DND-41 (cell line): ENCODE measurements at places on chromosomes 5 and 9.

DNA sequence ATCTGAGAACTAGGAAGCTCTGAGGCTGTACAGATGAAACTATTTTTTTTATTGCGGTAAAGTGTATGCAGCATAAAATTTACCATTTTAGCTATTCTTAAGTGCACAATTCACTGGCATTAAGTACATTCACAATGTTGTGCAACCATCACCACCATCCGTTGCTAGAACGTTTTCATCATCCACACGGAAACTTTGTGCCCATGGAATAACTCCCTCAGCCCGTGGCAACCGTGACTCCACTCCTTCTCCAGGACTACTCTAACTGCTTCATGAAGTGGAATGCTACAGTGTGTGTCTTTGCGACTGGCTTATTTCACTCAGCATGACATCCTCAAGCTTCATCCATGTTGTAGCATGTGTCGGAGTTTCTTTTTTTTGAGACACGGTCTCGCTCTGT lies 57.1 kb downstream of the COL23A1 start:
- DNase-seq: no peak

DNA sequence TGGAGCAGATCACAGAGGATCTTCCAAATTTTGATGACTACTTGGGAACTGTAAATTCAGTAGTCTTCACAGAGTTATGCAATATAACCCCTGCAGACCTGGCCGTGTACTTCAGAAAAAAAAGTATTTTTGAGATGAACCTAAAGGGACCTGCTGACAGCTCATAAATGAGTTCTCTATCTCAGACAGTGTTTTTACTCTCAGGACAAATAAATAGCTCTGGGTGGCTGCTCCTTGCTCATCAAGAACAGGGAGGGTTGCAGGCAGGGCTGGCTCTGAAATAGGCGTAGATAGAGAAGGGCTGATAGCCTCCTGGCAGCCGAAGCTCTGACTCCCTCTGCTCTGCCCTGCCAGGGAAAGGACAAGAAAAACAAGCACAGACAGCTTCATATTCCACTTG lies 64.8 kb downstream of the PLAC8L1 start:
- DNase-seq: no peak

DNA sequence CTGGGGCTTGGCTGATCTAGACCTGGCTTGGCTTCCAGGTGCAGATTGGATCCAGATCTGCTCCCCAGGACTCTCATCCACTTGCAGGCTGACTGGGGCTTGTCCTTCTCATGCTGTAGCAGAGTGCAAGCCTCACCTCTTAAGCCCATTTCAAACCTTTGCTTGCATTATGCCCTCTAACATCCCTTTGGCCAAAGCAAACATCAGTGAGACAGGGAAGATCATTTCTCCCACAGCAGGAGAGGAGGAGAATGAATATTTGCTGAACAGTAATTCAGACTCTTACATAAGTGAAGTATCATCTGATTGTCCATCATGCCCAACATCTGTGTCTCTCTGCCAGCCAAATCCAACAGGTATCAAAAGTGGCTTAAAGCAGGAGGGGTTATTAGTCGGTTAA lies 194.9 kb downstream of the C9orf152 start:
- no peak for DNase-seq

DNA sequence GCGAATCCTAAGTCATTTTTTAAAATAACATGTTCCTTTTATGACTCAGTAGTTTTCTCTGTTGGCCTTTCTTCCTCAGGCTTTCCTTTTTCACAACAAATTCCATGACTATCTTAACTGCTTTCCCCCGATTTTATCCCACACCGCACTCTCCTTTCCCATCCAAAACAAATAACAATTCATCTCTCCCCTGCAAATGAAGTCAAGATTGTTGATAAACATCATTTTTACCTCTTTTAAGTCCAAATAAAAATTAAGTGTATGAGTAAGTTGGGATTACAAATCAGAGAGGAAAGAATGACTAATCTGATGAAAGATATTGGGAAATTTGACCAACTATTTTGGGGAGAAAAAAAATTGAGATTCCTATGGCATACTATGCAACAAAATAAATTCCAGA lies 47.3 kb downstream of the SEC61B start:
- DNase-seq: no peak

DNA sequence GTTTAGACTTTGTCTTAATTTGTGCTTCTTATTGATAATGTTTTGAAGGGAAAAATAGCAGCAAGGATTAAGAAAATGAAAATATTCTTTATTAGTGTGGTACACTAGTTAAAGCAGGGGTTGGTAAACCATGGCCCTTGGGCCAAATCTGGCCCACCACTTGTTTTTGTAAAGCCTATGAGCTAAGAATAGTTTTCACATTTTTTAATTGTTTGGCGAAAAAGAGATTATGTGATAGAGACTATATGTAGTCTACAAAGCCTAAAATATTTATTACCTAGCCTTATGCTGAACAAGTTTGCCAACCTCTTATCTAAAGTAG lies 57.2 kb downstream of the KCNN2 start:
- DNase-seq: no peak

GRCh38 chr5:174177976-174178605 lies 132.6 kb downstream of the NSG2 start:
- DNase-seq: no peak

DNA sequence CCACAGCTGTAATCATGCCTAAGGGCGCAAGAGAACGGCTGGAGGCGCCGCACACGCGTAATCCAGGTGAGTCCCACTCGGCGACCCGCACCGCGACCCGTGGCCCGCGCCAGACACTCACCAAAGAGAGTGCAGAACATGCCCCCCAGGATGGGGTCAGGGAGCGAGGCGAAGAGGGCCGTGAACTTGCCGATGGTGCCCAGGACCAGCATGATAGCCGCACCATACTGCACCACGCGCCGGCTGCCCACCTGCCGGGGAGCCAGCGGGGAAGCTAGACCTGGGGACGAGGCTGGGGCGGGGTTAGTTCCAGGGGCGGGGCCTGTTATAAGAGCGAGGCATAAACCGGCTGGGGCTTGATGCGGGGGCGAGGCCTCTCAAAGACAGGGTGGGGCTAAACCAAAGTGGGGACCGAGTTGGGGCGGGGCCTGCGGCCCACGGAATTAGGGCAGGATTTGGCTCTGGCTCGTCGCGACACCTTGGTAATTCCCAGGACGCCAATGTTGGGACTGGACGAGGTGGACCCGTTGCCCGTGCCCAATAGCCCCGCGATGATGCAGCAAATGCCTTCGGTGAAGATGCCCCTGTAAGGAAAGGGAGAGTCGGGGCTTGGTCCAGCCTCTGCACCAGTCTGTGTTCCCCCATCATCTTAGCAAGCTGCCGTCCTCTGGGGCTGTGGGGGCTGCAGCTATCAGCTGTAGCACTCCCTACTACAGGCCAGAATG lies 4.8 kb downstream of the SLC23A1 start:
- DNase-seq: no peak

- DNase-seq: no peak
Observed at GRCh38 chr5:150352244-150353031, 5.1 kb upstream of the TCOF1 start.

DNA sequence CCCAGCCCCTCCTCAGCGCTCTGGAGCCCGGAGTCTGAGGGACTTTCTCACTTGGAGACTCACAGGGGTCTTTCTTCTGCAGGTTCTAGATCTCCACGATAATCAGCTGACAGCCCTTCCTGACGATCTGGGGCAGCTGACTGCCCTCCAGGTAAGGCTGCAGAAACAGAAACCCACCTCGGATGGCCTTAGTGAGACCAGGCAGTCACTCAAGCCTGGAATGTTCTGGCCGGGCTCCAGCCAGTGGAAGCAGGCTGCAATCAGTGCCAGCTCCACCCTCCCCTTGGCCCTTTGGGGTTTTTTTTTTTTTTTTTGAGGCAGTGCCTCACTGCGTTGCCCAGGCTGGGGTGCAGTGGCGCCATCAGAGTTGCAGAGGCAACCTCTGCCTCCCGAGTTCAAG lies 7.6 kb downstream of the LRSAM1 start:
- no peak for DNase-seq
